Fibroblast of villous mesenchyme (primary cell): ENCODE measurements at places on chromosomes 16 and 17.

- no peak for DNase-seq
Observed at GRCh38 chr16:30787613-30788378, 791 bp upstream of the ZNF629 start.

GRCh38 chr16:10514369-10515055, 65.9 kb downstream of the EMP2 start:
- DNase-seq = peak; percentile 76

- DNase-seq = peak; percentile 5
Observed at GRCh38 chr16:19410435-19411171, 7.1 kb upstream of the TMC5 start.

DNA sequence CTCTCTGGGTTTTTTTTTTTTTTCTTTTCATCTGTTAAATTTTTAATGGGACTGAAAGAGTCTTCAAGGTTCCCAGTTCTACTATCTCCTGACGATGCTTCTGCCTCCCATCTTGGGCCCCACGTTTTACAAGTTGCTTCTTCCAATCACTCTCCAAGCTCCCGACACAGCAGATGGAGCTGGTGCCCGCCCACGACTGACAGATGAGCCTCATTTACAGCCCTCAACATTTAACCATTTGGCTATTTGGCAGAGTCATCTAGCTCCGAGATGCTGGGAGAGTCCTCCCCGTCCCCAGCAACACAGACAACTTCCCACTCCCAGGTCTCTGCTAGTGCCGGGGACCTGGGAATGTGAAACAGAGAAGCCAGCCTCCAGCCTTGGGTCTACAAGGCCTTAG, 276.9 kb downstream of the SHISA9 start:
- no peak for DNase-seq

DNA sequence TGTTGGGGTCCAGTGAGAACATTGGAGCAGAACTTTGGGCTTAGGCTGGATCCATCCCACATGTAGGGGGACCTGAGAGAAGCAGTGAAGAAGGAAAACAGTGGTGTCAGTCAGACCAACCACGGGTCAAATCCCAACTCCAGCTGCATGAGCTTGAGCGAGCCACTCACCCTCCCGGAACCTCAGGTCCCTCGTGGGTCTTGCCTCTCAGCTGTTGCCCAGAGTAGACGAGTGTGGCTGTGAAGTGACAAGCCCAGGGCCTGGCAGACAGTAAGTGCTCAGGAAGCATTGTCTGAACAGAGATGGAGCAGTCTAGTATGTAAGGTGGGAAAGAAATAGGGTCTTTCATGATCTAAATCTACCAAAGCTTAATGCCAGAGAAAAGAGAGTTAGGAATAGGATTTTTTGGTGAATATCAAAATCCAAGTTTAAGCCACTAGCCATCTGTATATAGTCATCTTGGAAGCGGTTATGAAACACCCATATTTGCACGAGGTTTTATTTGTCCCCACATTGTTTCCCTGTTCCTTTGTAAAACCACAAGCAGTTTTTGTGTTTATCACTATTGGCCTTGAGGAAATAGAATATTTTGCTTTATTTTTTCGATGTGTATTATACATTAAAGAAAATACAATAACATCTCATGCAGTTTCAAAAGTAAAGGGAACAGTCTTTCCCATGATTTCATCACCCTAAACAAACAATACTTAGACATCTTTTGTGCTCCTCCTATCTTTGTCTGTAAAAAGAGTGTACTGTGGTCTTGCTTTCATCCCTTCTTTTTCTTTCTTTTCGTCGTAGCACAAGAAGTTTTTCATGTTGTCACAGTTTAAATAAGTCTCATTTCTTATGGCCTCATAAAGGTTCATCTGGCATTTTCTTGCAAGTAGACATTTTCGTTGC, 112.0 kb downstream of the CLEC16A start:
- peak; percentile 56 for DNase-seq

DNA sequence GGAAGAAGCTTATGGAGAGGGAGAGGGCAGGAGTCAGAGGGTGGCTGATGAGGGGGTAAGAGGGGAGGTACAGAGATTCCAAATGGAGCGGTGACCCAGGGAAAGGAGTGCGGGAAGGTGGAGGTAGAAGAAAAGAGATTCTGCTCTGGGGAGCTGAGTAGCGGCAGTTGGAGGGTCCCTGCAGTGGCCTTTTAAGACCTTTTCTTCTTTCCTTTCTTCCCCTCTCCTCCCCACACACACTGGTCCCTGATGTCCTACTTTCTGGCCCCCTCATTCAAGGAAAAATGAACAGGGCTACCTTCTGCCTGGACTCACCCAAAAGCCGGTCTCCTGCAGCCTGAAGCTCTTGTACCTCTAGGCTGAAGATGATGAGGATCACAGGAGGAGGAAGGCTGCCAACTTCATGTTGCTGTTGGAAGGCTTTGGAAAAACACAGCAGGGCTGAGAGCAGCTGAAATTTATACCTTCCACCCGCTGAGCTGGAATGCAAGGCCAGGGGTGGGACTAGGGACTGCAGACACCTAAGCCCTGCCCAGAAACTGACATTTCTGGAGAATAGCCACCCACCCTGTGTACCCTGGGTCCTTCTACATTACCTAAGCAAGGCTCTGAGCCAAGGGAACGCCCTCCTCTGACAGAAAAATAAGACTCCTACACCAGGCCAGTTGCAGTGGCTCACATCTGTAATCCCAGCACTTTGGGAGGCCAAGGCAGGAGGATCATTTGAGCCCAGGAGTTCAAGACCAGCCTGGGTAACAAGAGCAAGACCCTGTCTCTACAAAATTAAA, 9.4 kb upstream of the HEATR6 start:
- DNase-seq = peak; percentile 60

DNA sequence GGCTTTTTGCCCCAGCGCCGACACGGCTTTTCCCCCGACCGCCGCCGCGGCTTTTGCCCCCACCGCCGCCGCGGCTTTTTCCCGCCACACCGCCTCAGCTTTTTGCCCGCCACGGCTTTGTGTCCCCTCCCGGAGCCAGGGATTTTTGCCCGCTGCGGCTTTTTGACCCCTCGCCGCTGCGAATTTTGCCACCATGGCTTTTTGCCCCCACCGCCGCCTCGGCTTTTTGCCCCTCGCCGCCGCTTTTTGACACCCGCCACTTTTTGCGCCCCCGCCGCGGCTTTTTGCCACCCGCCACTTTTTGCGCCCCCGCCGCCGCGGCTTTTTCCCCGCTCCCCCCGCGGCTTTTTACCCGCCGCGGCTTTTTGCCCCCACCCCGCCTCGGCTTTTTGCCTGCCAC, 1342.5 kb downstream of the TP53TG3F start:
- DNase-seq = no peak

DNA sequence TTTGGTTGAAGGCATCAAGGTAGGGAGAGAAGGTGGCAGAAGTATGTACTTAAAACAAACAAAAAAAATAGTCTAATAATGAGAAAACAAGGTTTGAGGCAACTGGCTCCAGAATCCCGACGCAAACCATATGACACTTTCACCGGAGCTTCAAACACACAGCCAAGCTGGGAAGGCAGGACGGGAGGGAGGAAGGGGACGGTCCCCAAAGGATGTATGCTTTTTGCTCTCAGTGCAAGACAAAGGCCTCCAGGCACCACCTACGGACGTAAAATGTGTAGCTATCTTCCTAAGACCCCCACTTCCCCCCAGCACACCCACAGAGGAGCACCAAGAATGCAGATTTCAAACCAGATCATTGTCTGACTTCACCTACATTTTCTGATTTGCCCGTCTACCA, 102.3 kb downstream of the ZFHX3 start:
- no peak for DNase-seq

GRCh38 chr16:22635357-22635761, 124.7 kb downstream of the NPIPB5 start:
- no peak for DNase-seq

GRCh38 chr16:85090873-85091521, 21.3 kb downstream of the CIBAR2 start:
- peak; percentile 22 for DNase-seq

DNA sequence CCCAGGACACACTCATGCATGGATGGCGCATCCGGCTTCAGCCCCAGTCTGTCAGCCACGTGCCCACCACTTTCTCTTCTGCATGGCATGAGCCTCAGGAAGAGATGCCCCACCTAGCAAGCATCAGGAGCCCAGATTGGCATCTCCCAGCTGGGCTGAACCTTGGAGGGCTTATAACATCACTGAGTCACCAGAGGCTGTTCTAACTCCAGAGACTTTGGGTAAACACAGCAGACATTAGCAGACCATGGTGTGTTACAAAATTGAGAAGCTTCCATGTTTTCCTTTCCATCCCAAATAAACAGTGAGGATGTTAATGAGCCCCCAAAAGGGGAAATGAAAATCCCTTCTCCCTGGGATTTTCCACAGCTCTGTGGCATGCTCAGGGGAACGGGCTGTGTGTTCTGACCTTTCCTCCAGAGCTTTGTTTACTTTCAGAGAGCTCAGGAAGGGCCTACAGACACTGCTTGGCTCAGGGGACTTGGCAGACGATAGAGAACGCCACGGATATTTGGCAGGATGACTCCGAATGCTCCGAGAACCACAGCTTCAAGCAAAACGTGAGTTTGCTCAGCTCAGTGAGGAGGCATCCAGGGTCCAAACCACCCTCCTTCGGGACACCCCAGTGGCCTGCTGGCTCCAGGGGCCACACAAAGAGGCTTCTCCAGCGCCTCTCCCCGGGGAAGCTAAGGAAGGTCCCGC, 16.5 kb downstream of the GLP2R start:
- peak; percentile 89 for DNase-seq

- no peak for DNase-seq
Observed at GRCh38 chr17:59007995-59008394, 98.7 kb downstream of the TRIM37 start.

DNA sequence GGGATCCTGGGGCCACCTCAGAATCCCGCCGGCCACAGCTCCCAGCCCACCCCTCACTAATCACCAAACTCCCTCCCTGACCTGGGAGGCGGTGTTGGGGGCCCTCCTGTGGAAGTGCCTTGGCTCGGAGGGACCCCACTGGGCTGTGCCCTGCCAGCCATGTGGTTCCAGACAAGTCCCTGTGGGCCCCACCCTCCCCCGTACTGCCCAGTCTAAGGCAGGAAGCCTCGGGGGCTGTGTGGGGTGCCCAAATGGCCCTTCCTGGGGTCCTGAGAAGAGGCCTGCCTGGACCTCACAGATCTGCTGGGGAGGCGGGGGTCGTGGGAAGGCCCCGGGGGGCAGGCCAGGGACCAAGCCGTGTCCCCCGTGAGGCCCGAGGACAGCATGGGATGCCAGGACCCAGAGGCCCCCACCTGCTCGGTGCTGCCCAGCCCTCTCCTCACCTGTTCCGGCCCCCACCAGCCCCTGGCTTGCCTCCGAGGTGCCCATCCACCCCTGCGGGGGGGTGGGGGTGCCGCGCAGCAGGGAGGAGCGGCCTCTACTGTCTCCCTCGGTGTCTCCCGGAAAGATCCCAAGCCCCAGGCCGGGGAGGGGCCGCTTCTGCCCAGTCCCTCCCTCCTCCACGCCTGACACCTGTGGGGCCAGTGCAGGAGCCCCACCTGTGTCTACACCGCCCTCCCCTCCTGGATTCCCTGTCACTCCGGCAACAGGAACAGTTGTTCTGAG, 9.3 kb upstream of the KREMEN2 start:
- DNase-seq = no peak

- DNase-seq = no peak
Observed at GRCh38 chr17:77173104-77173503, 32.3 kb downstream of the SEC14L1 start.

GRCh38 chr16:89971495-89972243, 23.1 kb downstream of the DEF8 start:
- peak; percentile 1 for DNase-seq

GRCh38 chr16:56647641-56648431, 3.9 kb upstream of the MT1B start:
- DNase-seq = no peak

DNA sequence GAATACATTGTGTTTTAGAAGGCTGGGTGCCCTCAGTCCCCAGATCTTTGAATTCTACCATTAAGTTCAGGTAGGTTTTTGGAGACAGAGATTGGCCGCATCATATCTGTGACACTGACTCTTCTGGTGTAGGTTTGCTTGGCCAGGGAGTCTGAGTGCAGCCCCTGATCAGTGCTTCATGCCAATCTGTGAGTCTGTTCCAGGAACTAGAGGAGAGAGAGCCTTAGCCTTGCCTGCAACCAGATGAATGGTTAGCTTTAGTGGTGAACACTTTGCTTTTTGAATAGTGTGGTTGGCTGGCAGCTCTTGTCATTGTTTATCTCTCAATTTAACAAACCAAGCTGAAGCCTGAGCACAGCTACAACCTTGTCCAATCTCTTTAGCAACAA, 87.8 kb downstream of the PLXDC1 start:
- no peak for DNase-seq

DNA sequence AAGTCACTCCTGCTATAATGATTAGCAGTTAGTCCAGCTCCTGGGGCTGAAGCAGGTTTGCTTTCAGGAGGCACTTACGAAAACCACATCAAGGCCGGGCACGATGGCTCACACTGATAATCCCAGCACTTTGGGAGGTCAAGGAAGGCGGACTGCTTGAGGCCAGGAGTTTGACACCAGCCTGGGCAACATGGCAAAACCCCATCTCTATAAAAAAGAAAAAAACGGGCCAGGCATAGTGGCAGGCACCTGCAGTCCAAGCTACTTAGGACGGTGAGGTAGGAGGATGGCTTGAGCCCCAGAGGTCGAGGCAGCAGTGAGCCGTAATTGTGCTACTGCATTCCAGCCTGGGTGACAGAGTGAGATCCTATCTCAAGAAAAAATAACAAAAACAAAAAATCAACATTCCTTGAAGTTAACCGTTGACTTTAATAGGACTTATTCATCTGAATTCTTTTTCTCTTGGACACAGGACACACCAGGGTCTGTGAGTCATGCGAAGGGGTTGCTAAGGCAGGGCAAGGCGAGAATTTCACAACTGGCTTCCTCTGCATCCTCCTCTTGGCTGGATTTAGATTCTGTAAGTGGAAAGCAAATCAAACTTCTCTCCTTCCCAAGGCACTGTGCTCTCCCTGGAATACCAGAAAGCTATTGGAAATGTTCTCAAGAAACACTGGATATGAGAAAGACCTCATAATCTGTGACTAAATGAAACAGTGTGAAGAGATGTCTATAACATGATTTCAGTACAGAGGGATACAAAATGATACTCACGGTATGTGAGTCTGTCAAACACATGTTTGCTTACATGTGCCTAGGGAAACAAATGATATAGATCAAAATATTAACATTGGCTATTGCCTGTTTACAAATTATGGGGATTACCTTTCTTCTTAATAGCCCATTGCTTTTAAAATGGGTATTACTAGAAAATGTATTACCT, 99.5 kb downstream of the SYCE1L start:
- peak; percentile 92 for DNase-seq

DNA sequence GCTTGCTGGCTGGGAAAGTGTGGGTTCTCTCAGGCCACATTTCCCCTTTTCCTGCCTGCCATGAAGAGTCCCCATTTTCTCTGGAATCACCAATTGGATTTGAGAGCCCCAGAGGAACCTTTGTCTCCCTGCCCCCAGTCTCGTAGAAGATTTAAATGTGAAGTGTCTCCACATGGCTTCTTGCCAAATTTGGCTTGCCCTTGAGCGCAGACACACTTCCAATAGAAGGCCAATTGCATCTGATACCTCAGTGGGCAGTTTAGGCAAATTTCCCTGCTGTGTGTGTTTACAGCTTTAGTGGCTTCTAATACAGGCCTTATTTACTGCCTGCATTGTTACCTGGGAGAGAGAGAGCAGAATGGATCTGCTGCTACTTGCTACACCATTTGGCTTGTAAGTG, 29.7 kb downstream of the CDK5R1 start:
- no peak for DNase-seq

- DNase-seq = no peak
Observed at GRCh38 chr16:15513156-15513555, 78.8 kb downstream of the BMERB1 start.

GRCh38 chr16:12197812-12198211, 221.3 kb downstream of the SNX29 start:
- no peak for DNase-seq
